ENCODE measurements at places on chromosomes 16 and 17.
A peak's percentile ranks its signal among the peaks of the same experiment; 100 is the strongest.

- no peak for DNase-seq
Observed at GRCh38 chr17:58641887-58642311, 49.9 kb downstream of the TEX14 start.

DNA sequence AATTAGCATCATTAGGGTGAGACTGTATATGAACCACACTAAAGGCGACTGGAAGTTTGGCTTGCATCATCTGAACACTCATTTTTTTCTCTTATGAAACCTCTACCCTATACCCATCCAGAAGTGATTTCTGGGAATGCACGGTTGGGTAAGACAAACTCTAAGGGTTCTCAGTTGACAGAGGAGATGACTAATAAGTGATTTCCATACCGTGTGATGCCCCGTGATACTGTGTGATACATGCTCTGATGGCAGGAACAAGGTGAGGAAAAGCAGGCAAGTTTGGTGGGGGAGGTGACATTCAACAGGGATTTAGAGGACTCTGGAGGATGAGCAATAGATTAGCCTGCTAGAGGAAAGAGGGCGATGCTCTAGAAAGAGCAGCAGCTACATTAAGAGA, 156.4 kb upstream of the CCL2 start:
- no peak for DNase-seq

DNA sequence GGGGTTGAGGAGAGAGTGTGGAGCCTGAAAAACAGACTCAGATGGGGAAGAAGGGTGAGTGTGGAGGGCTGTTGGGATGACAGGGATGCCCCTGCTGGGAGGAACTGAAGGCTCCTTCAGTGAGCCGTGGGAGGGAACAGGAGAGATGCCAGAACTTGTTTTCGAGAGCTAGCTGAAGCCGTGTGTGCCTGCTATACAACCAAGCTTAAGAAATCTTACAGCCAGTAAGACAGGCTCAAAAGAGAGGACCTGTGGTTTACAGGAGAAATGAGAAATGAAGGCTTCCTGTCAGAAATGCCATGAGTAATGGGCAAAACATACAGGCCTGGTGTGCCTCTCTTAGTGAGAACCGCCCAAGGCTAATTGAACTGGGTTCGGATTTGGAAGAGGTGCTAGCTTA, 99.6 kb downstream of the SPACA3 start:
- DNase-seq, result no peak

- no peak for DNase-seq
Observed at GRCh38 chr17:44536090-44536953, 21.0 kb upstream of the FZD2 start.

GRCh38 chr17:77889135-77889505, 69.4 kb upstream of the TNRC6C start:
- DNase-seq, result no peak

- DNase-seq, result peak; percentile 56
Observed at GRCh38 chr16:14549789-14550153, 80.3 kb downstream of the PARN start.

GRCh38 chr17:74778960-74779359, 2.8 kb upstream of the NAT9 start:
- DNase-seq, result no peak
